ENCODE measurements at places on chromosomes 6 and 20. TPM values are rescaled to one million over a fixed set of nuclear protein-coding genes. Genes with fewer than 3 reads are reported as not detected.

DNA sequence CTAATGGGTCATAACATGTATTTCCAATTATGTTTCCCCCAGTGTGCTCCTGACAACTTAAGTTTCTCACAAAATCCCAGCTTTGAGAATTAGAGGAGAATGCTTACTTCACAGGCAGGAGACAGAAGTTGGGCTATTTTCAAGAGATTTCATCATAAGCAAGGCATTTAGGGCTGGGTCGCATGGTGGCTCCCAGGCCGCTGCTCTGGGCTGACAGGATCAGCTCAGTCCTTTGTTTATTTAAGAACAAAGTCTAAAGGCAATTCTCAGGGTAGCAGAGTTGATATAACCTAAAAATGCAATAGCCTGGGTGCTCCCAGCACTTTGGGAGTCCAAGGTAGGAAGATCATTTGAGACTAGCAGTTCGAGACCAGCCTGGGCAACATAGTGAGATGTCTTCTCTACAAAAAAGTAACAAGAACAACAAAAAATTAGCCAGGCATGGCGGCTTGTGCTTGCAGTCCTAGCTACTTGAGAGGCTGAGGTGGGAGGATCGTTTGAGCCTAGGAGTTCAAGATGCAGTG lies 10.9 kb downstream of the FOXQ1 start:
- DNase-seq = peak; percentile 79

- no peak for DNase-seq
Observed at GRCh38 chr6:53796791-53797190, 2.0 kb downstream of the LRRC1 start.

DNA sequence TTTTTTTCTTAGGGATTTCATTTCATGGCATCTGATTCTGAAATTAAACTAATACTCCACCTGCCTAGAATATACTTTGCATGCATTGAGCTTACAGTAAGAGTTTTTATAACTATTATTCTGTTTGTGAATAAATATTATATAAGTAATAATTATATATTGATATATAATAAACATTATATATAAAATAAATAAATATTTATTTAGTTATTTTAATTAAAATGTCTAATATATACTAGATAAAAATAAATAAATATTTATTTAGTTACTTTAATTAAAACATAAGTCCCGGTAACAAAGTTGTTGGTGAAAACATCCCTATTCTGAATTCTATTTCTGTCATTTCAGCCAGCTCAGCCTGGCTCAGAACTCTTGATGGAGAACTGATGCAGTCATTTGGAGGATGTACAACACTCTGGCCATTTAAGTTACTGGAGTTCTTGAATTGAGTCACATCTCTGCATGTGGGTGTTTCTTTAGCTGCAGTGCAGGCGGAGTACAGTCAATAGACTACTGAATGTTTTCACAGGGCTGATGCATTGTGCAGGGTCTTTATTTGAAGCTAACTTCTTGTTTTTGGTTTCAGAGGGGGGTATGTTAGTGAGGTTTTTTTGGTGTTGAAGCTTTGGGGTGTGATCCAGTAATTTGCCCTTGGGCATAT lies 508.9 kb upstream of the ADGRB3 start:
- no peak for DNase-seq

Gene HLA-DRA
- total RNA-seq = 24.4 TPM

Measured in left lobe of liver (tissue), 2 donors.